Uterus (tissue), 4 donors: ENCODE measurements at places on chromosomes 11 and 22.

GRCh38 chr11:95256321-95256779, 25.3 kb upstream of the SESN3 start:
- DNase-seq = no peak

GRCh38 chr22:24436553-24436952, 9.2 kb downstream of the ADORA2A start:
- no peak for DNase-seq

DNA sequence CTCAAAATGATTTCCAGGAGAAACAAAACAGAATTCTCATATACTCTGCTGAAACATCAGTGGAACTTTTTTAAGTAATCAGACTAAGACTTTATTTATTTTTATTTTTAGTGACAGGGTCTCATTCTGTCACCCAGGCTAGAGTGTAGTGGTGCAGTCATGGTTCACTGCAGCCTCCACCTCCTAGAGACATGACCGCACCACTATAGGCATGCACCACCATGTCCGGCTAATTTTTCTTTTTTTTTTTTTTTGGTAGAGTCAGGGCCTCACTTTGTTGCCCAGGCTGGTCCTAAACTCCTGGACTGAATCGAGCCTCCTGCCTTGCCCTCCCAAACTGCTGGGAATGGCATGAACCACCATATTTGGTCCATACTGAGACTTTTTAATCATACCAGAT, 42.9 kb downstream of the PRDM10 start:
- no peak for DNase-seq

GRCh38 chr11:59773083-59773440, 17.9 kb downstream of the STX3 start:
- no peak for DNase-seq

- DNase-seq = no peak
Measured at GRCh38 chr11:116510886-116511650, 261.7 kb downstream of the BUD13 start.
